ENCODE measurements at places on chromosomes 13 and 19. TPM values are rescaled to one million over a fixed set of nuclear protein-coding genes. Genes with fewer than 3 reads are reported as not detected.

Gene PAF1
- 31.9 TPM for total RNA-seq

Gene ELSPBP1
- not detected for total RNA-seq

Gene RUBCNL
- total RNA-seq = 29.1 TPM

Gene PEX11G
- 6.6 TPM for total RNA-seq

Gene LILRB5
- total RNA-seq = 2.2 TPM

Gene ZNF729
- not detected for total RNA-seq

Gene NLRP13
- total RNA-seq = not detected

Gene NTN5
- not detected for total RNA-seq

Gene SHANK1
- 0.29 TPM for total RNA-seq

Gene FFAR3
- total RNA-seq = 0.27 TPM

Gene ZNF223
- total RNA-seq = 5.1 TPM

Gene HSH2D
- total RNA-seq = 13.5 TPM

Gene SETDB2
- 7.7 TPM for total RNA-seq

Gene GSX1
- not detected for total RNA-seq

Gene CBARP
- 0.22 TPM for total RNA-seq

Gene BCAM
- total RNA-seq = 15.1 TPM

Gene OR4F17
- not detected for total RNA-seq

Gene LILRB2
- total RNA-seq = 5.3 TPM

Gene SERTM1
- 0.11 TPM for total RNA-seq

Gene PRSS57
- not detected for total RNA-seq

Gene ACP7
- total RNA-seq = not detected

Gene OLFM4
- 1,049 TPM for total RNA-seq

Gene KLF1
- total RNA-seq = 0.25 TPM

Gene CD33
- 3.5 TPM for total RNA-seq
